Stimulated activated CD4-positive, alpha-beta T cell treated with anti-CD3 and anti-CD28 coated beads, Interleukin-2, amount 100 ng/mL, for 48 hours (primary cell): ENCODE measurements at places on chromosomes 3 and 15.

- DNase-seq = no peak
Observed at GRCh38 chr3:70433091-70433490, 120.7 kb upstream of the MDFIC2 start.

GRCh38 chr3:193130576-193130975, 110.4 kb upstream of the PLAAT1 start:
- no peak for DNase-seq

DNA sequence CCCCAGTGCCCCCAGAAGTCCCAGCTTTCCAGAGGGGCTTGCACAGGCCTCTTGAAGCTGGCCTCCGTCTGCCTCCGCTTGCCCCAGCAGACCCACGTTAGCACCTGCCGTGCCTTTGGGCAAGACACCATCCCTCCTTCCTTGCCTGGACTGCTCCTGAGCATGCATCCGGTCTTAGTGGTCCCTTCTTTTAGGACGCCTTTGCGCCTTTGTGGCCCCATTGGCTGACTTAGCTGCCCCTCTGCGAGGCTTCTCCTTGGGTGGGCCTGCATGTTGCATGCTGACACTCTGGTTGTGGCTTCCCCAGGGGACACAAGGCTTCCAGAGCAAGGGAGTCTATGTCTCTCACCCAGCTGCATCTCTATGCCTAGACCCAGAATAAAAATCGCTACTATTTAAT, 56.6 kb downstream of the RHCG start:
- no peak for DNase-seq

- no peak for DNase-seq
Observed at GRCh38 chr15:50164458-50164857, 17.5 kb upstream of the SLC27A2 start.

DNA sequence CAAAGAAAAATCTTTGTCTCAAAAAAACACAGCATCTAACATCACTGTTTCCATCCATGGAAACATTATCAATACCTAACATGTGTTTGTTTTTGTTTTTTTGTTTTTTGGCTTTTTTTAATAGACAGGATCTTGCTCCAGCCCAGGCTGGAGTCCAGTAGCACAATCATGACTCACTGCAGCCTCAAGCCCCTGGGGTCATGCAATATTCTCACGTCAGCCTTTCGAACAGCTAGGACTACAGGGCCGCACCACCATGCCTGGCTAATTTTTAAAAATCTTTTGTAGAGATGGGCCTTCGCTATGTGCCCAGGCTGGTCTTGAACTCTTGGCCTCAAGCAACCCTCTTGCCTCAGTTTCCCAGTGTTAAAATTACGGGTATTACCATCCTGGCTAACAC, 52.8 kb downstream of the RAF1 start:
- DNase-seq = no peak

GRCh38 chr3:167554898-167555297, 81.1 kb upstream of the SERPINI2 start:
- DNase-seq = no peak

DNA sequence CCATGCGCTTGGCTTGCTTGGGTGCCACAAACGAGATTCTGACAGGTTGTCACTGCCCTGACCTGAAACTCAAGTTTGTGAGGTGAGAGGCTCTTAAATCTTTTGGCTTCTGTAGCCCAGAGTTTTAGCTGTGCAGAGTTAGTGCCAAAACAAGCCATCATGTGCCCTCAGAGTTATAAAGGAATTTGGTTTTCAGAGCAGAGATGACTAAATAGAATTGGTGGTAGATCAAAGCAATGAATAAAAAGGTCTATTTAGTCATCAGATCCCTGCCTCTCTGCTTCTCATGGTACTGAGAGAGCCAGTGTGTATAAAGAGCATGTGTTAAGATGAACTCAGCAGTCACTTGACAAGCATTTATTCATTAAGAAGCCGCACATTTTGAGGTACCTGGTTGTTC, 207.5 kb upstream of the DPH6 start:
- DNase-seq = no peak

DNA sequence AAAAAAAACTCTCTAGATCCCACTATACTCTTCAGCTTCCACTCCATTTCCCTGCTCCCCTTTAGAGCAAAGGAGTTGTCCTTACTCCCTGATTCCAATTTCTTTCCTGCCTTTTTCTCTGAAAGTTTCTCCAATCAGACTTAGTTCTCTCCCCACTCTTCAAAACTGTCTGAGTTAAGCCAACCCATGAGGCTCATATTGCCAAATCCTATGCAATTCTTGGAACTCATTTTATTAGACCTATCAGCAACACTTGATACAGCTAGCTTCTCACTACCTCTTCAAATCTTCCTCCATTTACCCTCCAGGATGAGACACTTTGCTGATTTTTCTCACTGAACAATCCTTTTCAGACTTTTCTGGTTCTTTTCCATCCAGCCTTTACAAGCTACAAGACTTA, 233.1 kb downstream of the THRB start:
- DNase-seq = no peak

DNA sequence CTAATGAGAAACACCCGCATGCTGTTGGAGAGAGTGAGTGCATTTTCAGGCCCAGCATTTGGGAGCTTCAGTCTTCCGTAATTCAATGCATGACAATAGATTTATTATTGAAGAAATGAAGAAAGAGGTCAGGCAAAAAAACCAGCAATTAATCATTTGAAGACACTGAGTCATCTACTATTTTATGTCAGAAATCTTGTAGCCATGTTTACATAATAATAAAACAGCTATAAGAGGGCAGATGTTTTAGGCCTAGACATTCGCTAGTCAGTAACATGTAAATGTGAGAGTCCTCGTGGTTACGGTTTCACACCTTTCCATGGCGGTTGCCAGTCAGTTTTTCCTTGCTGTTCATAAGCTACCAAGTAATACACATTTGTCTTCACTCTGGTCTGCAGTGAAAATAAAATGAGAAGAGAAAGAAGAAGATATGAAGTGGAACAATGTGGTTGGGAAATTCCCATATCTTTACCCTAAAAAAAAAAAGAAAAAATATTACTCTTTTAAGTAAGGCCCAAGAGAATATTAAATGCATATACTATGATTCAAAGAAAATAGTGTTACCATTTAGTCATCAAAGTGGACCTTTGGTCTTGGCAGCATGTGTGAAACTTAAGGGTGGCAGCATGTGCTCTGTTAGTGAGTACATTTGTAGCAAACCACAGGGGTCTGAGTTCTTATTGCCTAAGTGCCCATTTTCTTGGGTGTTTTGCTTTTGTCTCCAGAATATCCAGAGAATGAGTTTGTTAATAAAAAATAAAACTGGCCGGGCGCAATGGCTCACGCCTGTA, 140.5 kb upstream of the TBL1XR1 start:
- DNase-seq = peak; percentile 49

DNA sequence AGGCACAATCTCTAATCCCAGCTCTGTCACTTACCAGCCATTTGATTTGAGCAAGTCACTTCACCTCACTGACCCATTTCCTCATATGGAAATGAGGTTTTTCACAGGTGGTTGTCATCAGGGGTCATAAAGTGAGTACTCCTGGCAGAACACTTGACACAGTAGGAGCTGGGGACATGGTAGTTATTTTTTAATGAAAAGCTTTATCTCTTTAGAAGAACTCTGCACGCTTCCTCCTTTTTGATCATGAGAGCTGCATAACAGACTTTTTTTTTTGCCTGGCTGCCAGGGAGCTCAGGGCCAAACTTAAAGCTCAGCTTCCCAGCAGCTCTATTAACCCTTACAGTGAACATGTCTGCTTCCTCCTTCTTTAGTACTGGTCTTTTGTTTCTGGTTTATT, 8.4 kb downstream of the VWA5B2 start:
- DNase-seq = no peak

DNA sequence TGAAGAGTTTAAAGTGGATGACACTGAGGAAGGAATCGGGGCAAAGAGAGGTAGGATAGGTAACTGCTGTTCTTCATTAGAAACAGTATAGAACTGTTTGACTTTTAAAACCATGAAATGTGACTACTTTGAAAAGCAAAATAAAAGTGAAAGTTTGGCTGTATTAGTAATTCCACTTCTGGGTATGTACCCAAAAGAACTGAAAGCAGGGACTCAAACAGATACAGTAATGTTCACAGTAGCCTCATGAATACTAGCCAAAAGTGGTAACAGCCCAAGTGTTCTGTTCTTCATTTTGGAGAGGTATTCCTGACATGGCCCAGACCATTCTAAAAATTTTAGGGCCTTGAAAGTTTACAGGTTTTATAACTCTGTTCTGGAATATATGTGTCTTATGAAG, 1055.4 kb downstream of the TBL1XR1 start:
- DNase-seq = no peak

DNA sequence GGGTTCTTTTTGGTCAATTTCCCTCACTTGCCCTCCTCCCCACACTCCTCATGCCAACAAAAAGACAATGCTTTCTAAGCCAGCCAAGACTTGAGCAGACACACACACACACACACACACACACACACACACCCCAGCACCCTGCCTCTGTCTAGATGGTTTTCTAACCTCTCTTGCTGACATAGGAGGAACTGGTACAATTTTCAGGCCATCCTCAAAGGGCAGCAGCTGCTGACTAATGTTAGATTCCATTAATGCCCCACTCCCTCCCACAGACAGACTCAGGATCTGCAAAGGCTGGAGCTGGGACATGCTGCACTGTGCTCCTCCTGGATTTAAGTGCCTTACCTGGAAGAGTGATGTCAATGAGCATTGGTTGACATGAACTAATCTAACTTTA, 438.4 kb downstream of the OCA2 start:
- no peak for DNase-seq

DNA sequence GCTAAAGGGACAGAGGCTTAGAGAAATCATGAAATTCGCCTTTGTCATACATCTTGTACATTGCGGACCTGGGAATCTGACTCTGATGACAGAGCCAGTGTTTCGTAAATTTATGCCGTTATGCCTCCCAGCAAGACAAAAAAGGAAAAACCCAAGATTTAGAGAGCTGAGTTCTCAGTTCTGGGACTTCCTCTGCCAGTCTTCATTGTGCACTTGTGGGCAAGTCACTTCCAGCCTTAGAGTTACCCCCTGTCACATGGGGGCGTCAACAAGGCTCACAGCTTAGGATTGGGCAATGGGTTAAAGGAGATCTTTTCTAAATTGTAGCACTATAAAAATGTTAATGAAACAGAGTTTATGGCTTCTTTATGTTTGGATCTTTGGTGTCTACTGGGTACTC, 41.9 kb upstream of the MITF start:
- no peak for DNase-seq

DNA sequence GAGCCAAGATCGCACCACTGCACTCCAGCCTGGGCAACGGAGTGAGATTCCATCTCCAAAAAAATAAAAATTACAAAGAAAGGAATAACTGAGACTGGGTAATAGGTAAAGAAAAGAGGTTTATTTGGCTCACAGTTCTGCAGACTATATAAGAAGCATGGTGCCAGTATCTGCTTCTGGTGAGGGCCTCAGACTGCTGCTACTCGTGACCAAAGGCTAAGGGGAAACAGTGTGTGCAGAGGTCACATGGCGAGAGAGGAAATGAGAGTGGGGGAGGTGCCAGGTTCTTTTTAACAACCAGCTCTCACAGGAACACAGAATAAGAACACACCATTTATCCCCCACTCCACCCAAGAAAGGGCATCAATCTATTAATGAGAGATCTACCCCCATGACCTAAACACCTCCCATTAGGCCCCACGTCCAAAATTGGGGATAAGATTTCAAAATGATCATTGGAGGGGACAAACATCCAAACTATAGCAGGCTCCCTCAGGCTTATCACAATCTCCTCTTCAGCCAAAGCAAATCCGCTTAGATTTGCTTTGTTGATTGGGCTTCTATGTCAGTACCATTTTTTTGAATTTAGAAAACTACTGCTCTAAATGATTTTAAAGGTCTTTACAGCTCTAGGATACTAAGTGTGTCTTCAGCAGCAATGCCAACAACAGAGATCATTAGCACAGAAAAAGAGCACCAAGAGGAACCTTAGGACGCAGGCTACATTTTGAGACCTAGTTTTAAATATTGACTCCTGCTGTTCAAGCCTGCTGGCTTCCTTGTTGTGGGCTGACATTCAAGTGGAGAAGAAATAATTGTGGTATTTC, 84.2 kb upstream of the TBL1XR1 start:
- DNase-seq = no peak

DNA sequence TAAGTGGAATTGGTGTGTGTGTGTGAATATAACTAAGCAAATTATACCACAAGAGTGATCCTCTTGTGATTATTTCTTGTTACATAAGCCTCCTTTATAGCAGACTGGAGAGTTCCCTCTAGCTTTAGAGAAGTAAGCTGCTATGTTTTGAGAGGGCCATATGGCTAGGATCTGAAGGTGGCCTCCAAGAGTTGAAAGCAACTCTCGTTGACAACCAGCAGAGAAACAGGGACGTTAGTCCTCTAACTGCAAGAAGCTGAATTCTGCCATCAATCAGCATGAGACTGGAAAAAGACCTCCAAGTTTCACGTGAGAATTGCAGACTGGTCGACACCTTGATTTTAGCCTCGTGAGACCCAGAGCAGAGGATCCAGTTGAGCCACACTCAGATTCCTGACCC, 278.5 kb upstream of the ZNF717 start:
- no peak for DNase-seq

DNA sequence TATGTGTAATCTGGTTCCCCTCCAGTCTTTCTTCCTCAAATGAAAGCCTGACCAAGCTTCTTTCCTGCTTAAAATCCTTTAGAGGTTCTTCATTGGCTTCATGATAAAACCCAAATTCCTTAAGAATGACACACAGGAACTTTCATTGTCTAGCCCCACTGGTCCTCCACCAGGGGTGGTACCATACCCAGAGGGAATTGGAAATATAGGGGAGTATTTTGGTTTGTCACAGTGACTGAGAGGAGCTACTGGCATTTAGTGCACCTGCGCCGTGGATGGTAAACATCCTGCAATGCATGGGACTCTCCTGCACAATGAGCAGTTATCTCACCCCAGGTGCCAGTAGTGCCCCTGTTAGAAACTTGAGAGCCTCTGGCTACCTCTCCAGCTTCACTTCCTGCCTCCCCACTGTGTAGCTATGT, 10.8 kb downstream of the ZWILCH start:
- no peak for DNase-seq

- DNase-seq = no peak
Observed at GRCh38 chr3:14831916-14832450, 13.2 kb downstream of the FGD5 start.

GRCh38 chr3:64595253-64595694, 92.5 kb downstream of the ADAMTS9 start:
- DNase-seq = no peak

- DNase-seq = peak; percentile 57
Observed at GRCh38 chr15:38696109-38696727, 131.6 kb upstream of the RASGRP1 start.

- DNase-seq = no peak
Observed at GRCh38 chr3:117671722-117672318, 962.2 kb downstream of the TUSC7 start.

GRCh38 chr3:186286114-186286513, 75.9 kb downstream of the DGKG start:
- DNase-seq = no peak

- DNase-seq = no peak
Observed at GRCh38 chr3:60948488-60948887, 302.8 kb downstream of the FHIT start.

GRCh38 chr15:93974804-93975481, 256.4 kb upstream of the MCTP2 start:
- DNase-seq = no peak
